Stimulated activated CD4-positive, alpha-beta T cell treated with anti-CD3 and anti-CD28 coated beads, TNF-alpha, amount 100 ng/mL, for 1 hour (primary cell): ENCODE measurements at places on chromosomes 16 and 17.

GRCh38 chr16:14304891-14305460 is 233.9 kb downstream of the MRTFB start:
- DNase-seq: no peak

- DNase-seq: no peak
Measured at GRCh38 chr17:68288804-68289203, 2.1 kb downstream of the SLC16A6 start.

GRCh38 chr17:45640141-45640850 is 143.8 kb upstream of the CRHR1 start:
- DNase-seq: peak; percentile 29

- no peak for DNase-seq
Measured at GRCh38 chr16:21611556-21612384, 12.4 kb downstream of the METTL9 start.

- no peak for DNase-seq
Measured at GRCh38 chr17:6299275-6299674, 135.6 kb downstream of the AIPL1 start.

- no peak for DNase-seq
Measured at GRCh38 chr16:83932955-83933673, 19.9 kb upstream of the OSGIN1 start.

DNA sequence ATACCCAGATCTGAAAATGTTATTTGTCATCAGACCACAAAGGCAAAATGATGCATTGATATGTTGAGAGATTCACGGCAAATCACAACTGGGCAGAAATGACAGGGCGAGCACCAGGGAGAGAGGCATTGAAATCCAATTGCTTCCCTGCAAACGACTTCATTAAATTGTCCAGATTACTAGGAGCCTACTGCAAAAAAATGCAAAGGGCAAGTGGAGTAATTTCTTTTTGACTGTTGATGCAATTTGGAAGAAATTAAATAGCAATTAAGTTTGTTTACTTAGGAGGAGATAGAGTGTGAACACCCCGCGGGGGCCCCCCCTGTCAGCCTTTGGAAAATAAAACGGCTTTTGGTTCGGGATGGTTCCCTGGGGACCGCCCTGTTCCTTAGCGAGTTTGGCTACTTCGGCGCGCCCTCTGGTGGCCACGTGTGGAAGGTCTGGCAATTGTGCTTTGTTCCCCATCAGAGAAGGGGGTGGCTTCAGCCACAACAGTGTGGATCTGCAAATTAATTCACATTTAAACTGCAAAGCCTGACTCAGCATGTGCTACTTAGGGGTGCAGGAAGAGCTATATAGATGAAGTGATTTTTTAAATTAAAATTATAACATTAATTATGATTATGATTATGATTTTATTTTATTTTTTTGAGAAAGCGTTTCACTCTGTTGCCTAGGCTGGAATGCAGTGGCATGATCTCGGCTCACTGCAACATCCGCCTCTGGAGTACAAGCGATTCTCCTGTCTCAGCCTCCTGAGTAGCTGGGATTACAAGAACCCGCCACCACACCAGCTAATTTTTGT is 14.5 kb upstream of the TMC7 start:
- DNase-seq: peak; percentile 70

DNA sequence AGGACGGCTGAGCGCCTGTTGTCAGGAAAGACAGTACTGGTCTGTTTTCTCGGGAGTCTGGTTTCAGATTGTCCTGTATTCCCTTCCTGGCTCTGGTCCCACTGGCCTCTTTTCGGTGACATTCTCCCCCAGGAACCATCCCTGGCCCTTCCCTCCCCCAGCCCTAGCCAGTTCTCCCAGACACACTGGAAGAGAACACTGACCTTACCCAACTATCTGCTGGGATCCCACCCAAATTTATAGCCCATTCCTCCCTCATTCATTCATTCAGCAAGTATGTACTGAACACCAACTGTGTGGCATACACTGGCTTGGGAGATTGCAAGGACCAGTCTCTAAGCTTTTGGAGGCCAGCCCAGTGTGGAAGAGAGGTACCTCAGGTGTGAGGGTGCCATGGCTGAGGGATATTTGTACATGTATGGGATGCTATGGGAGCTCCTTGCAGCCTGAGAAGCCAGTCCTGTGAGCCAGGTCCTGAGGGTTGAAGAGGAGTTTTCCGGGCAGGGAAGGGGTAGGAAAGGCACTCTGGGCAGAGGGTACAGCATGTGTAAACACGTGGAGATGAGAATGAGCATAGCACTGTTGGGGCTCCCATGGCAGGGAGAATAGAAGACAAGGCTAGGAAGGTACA is 5.2 kb downstream of the RND2 start:
- DNase-seq: no peak

- no peak for DNase-seq
Measured at GRCh38 chr17:4407216-4407615, 26.5 kb upstream of the SPNS3 start.

GRCh38 chr16:80123189-80123588 is 417.6 kb upstream of the DYNLRB2 start:
- no peak for DNase-seq

GRCh38 chr17:21289175-21289901 is 4.8 kb downstream of the MAP2K3 start:
- DNase-seq: no peak

DNA sequence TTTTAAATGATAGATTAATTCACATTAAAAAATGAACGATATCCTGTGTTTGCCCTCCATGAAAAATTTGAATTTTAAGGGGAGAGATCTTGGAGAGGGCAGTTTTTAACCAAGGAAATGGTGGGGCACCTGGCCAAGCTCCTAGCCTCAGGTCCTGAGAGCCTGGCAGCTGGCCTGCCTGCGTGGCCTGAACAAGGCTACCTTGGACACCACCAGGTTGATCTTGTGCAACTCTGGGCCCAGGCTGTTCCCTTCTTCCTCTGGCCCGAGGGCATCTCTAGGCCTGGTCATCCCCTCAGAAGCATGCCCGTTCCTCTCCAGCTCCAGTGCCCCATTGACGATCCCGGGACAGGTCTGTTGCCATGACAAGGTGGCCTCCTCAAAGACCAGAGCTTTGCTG is 33.4 kb upstream of the LONP2 start:
- no peak for DNase-seq

DNA sequence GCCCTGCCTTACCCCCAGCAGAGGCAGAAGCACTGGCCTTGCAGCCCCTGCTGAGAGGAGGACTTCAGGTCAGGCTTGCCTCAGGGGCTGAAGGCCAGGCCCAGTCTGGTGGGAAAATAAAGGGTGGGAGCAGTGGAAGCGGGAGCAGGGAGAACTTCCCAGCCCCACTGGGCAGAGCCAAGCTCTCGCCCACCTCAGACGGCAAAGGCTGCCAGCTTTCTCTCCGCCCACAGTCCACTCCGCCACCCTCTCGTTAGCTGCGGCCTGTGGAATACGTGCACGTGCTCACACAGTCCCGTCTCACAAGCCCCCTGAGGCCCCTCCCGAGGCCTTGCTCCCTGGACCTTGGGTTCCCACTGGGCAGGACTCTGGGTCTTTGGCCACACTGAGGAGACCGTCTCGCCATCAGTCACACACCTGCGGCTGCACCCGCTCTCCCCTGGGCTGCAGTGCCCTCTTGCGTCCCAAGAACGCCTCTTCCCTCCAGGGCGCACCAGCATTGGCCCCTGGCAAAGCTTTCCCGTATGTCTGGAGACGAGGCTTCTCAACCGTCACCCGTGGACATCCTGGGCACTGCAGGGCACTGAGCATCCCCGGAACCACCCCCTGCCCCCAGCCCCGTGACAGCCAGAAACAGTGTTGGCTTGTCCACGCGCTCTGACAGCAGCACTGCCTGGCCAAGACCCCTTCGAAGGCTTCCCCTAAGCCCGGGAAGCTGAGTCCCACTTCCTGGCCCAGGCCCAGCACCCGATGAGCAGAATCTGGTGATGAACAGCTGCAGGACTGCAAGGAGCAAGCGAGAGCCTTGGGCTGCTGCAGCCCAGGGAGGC is 8.3 kb downstream of the MRPL28 start:
- peak; percentile 28 for DNase-seq
